ENCODE measurements at places on chromosomes 4 and X.

GRCh38 chr4:125501568-125501967 lies 186.8 kb downstream of the FAT4 start:
- no peak for DNase-seq

DNA sequence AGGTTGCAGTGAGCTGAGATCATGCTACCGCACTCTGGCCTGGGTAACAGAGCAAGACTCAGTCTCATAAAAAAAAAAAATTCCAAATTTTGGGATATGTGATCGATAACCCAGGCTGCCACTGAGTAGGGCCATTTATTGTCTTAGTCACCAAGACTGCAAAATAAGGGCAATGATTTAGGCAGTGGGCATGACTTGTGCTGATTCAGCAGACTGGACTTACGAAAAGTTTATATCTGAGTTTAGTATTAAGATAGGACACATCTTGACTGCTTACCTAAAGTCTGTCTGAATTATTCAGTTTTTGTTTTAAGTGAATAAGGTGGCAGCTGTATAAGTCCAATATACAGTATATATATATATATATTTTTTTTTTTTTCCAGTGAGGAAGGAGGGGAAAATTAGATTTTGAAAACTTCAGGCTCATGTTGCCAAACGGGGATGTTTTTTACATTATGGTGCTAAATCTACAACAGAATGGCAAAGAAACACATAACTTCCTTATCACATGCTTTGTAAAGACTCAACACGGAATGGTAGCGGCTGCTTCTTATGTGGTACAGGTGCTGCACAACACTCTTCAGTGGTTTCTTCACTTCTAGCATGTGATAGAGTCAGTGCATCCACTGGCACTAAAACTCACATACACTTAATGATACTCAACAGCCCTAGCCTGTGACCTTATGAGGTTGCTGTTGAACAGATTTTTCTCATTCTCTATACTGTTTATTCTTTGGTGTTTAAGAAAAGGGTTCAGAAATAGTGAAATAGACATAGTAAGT lies 6.5 kb downstream of the TEX13D start:
- DNase-seq = no peak

GRCh38 chr4:114385195-114385985 lies 213.2 kb upstream of the UGT8 start:
- DNase-seq = no peak

- DNase-seq = no peak
These were observed 136.8 kb downstream of the PCDH7 start for GRCh38 chr4:30856795-30857564.

DNA sequence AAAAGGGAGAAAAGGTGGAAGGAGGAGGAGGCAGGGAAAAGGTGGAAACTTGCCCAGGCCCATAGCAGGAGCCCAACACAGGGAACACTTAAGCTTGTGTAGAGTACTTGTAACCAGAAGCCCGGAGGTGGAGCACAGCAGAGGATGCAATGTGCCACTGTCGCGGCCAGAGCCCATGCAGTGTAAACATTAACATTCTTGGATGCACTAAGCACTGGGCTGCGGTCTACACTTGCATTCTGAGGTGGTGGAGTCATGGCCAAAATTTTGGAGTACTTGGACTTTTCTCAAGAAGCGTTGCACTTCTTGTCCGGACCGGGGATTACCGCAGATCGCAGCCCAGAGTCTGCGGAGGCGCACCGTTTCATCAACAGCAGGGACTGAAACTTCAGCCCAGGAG lies 4.5 kb upstream of the RHOXF1 start:
- no peak for DNase-seq

DNA sequence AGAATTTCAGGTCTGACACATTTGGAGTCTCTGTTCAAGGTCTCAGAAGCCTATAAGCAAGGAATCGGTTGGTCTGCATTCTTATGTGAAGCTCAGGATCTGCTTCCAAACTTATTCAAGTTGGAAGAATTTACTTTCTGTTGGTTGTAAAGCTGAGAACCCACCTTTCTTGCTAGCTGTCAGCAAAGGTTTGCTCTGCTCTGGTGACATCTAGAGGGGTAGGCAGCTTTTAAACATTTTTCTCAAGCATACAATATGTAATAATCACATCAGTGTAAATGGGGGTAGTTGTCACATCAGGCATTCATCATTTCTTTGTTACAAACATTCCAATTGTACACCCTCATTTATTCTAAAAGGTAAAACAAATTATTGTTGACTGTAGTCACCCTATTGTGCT lies 935.2 kb downstream of the TRAM1L1 start:
- no peak for DNase-seq

- DNase-seq = no peak
These were observed 20.6 kb downstream of the SLC39A8 start for GRCh38 chr4:102324730-102325129.

Data from activated CD8-positive, alpha-beta memory T cell treated with anti-CD3 and anti-CD28 coated beads, Interleukin-2, amount 50 U/mL, for 4 hours (primary cell).